ENCODE measurements at places on chromosomes 4 and X.

DNA sequence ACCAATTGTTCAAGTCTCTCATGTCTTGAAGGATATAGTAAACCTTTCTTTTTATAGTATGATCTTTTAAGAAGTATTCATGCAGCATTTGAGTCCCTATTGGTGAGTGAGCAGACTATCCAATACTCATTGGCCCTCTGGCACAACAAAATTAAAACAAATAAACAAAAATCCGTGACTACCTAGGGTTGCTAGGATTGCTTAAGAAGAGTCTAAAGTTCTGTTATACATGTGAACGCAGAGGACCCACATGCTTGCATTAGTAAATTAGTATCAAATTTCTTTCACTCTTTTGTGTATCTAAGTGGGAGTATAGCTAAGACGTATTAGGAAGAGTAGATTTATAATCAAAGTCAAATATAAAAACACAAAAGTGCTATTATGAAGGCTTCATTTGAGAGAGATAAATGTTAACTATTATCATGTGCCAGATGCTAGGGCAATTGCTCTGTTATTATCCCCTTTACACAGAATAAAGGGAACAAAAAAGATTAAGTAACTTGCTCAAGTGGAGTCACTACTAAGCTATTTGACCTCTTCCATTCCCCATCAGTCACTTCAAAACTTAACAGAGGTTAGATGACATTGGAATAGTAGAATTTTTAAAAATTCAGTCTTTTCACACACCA is 29.2 kb upstream of the LARP1B start:
- DNase-seq, result no peak

GRCh38 chr4:62226082-62226481 is 1026.0 kb downstream of the ADGRL3 start:
- DNase-seq, result no peak

DNA sequence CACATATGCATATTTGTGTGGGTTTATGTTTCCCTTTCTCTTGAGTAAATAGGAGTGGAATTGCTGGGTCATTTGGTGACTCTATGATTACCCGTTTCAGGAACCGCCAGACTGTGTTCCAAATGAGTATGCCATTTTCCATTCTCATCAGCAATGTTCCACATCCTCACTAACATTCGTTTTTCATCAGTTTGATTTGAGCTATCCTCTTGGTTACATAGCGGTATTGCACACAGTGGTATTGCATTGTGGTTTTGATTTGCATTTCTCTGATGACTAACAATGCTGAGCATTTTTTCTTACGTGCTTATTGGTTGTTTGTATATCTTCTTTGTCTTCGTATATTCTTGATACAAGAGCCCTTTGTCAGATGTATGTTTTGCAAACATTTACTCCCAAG is 218.0 kb upstream of the AMOT start:
- no peak for DNase-seq

GRCh38 chr4:13481569-13481968 is 2.6 kb downstream of the RAB28 start:
- DNase-seq, result no peak

DNA sequence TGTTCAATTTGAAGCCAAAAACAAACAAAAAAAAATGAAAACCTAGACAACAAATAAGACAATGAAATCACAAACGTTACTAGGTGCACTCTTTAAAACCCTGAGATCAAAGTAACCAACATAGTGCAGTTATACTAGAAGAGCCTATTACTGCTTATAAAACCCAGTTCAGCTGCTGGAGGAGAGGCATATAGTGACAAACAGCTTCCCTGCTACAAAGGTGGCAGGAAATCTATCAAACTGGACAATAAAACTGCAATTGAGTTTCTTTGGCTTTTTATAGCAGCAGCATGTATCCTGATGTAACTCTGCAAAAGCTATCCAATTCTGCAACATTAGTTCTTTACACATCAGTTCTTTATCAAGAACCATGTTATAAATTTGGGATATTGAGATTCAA is 155.6 kb downstream of the LRBA start:
- DNase-seq, result no peak

DNA sequence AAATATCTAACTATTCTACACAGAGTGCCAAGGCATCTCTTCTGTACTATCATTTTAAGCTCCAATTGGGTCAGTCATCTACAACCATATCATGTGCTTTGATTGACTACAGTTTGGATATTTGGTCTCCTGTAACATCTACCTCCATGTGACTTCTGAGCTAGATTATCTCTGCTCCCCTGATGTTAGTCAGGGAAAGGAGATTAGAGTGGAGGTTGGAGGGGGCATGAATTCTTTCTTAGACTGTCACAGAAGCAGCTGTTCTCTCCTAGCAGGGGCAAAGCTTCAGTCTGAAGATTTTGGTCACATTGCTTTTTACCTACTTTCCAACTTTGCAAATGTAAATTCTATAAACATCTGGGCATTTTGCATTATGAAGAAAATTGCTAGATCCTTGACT is 62.6 kb upstream of the C4orf54 start:
- no peak for DNase-seq

- no peak for DNase-seq
These were observed at the start of gene GPR34 for GRCh38 chrX:41688835-41689234. TSS of gene GPR34 (plus strand) at chrX:41688973. CDS start at chrX:41695634, 6,661 bp downstream.

- DNase-seq, result no peak
These were observed 62.3 kb downstream of the STAG2 start for GRCh38 chrX:124023838-124024238.

DNA sequence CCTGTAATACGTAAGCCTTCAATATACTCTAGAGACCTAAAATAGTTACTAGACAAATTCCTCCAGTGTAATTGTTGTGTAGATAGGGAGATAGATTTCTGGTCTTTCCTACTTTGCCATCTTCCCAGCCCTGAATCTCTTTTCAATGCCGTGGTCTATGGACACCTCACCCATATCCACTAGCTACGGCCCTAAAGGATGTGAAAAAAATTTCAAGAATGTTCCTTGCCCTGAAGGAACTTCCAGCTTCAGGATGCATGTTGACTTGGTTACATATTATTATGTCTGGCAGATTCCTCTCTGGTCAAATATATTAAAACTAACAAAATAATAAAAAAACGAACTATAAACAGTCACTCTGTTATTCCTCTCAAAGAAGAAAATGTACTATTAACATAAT is 52.4 kb upstream of the TSPAN5 start:
- DNase-seq, result no peak

GRCh38 chr4:164224871-164225270 is 529.1 kb upstream of the SMIM31 start:
- no peak for DNase-seq

DNA sequence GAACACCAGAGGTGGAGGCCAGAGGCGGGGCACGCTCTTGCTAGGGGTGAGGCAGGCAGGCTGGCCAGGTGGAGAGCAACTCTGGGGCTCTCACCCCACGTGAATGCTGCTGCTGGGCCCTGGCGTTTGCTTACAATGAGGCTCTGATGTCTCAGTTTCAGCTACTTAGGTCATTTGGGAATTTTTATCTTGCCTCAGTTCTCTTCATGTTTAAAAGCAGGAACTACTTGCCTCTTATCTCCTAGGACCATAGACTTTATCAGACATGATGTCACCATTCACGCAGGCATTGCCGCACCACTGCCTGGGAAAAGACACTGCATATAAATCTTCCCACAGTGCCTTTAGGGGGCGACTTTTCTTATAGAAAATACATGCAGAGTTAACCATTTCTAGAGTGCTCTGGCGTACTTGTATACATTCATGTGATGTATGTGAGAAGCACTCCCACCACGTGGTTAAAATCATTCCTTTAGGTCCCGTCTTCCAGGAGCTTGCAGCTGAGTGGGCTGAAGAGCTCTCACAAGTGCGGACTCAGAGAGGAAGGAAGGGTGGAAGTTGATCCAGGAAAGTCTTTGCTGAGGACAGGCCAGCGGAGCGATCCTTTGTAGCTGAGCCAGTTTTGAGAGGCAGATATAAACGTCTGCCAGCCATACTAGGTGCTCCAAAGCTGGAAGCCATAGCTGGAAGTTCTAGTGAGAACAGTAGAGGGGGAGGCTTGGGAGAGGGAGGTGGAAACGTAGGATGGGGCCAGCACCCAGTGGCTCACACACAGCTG is 84.3 kb upstream of the CLDN34 start:
- DNase-seq, result no peak

GRCh38 chrX:119067023-119067739 is 5.6 kb upstream of the CT47C1 start:
- DNase-seq, result no peak

DNA sequence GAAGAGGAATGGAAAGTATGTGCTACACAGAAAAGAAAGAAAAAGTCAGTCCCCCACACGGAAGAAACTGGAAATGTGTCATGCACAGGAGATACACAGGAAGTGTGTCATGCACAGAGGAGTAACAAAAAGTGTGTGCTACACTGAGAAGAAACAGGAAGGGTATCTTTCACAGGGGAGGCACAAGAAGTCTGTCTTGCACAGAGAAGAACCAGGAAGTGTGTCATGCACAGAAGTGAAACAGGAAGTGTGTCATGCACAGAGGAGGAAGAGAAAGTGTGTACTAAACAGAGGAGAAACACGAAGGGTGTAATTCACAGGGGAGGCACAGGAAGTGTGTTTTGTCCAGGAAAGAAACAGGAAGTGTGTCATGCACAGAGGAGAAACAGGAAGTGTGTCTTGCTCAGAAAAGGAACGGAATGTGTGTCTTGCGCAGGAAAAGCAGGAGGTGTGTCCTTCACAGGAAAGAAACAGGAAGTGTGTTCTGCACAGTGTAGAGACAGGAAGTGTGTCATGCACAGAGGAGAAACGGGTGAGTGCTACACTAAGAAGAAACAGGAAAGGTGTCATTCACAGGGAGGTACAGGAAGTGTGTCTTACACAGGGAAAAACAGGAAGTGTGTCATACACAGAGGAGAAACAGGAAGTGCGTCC is 527.2 kb upstream of the PRKX start:
- DNase-seq, result no peak

DNA sequence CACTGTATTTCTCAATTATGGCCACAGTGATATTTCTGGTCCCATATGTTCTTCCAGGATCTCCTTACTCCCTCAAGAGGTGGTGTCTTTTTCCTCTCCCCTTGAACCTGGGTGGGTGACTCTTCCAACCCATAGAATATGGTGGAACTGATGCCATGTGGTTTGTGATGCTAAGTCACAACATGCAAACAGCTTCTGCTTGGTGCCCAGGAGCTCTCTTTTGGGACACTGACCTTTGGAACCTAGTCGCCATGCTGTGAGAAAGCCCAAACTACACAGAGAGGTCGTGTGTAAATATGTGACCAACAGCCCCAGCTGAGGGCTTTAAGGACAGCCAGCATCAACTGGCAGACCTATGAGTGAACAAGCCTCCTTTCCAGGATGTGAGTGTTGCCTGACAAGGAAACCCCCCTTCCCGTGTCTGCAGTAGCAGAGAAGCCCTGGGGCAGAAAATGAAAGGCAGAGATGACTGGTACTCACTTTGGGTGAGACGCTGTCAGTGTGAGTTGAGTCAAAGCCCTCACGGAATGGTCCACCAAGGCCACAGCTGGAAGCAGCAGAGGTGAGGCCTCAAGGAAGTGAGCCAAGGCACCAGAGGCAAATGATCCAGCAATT is 223.4 kb downstream of the BCOR start:
- no peak for DNase-seq

DNA sequence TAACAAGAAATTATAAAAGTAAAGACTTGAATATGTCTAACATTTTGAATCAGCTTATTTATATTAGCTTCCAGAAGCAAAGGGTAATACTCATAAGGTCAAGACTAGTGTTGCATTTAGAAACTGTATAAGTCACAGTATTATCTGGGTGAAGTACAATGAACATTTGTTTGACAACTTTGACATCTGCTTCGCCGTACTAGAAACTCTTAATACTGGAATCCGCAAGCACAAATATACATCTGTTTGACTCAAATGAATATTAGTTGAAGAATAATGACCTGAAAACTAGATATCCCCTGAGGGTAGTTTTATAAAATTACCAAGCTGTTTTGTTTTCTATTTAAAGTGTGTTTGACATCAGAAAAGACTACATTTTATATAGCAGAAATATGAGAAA is 135.4 kb upstream of the ATOH1 start:
- DNase-seq, result no peak

- no peak for DNase-seq
These were observed at the start of gene MXD4 for GRCh38 chr4:2261853-2262144. TSS of gene MXD4 (minus strand) at chr4:2262109. CDS start at chr4:2261980, 129 bp downstream.

GRCh38 chr4:19130866-19131265 is 1109.3 kb upstream of the LCORL start:
- no peak for DNase-seq

DNA sequence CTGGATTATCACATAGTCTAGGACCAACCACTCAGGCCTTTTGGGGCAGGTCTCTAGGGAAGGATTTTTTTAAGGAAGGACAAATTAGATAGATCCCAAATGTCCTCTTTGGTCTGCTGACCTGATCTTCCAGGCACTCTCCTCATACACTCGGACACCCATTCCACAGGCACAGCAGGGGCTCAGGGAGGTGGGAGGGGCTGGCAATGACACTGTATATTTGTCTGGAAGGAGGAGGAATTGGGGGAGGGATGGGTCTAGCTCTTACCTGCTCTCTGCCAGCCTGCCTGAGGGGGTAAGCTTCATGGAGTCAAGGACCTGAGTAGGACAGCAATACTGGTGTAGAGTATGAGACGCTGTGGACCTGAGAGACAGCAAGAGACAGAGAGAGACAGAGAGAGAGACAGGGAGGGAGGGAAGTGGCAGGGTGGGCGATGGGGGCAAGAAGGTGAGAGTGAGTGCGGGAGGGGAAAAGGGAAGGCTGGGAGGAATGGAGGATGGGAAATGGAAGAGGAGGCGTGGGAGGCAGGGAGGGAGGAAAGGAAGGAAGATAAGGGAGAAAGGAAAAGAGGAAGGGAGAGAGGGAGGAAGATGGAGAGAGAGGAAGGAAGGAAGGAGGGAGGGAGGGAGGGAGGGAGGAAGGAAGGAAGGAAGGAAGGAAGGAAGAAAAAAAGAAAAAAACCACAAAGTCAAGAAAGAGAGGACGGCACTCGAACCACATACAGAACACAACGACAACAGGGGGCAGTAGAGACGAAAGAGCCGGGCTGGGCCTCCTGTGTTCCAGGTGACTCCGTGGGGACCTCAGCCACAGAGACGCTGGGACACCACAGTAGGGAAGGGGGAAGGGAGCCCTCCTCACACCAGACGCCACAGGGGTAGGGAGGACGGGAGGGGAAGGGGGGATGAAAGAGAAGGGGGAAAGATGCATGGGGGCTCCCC is 1.8 kb downstream of the IQSEC2 start:
- DNase-seq, result no peak

Data from stimulated activated CD8-positive, alpha-beta memory T cell treated with anti-CD3 and anti-CD28 coated beads, Interleukin-15, amount 100 ng/mL, for 24 hours (primary cell).